ENCODE measurements at places on chromosomes 7 and 10. TPM values are rescaled to one million over a fixed set of nuclear protein-coding genes. Genes with fewer than 3 reads are reported as not detected.

DNA sequence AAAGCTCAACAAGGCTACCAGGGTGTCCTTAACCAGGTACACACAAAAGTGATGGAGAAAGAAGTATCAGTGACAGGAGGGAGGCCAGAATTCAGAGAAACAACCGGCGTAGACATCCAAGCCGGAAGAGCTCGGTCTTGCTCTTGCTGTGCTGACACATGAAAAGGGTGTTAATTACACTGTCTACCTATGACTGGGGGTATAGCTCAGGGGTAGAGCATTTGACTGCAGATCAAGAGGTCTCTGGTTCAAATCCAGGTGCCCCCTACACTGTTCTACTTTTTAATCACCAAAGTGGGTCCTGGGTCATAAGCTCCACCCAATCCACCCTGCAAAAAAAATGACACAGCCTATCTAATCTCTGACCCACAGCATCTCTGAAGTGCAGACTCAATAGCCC, 86.9 kb upstream of the ZNF746 start:
- no peak for DNase-seq

- peak; percentile 74 for DNase-seq
These were observed 95.8 kb upstream of the CACUL1 start for GRCh38 chr10:118850418-118851061.

GRCh38 chr7:80247144-80247543, 112.5 kb downstream of the GNAI1 start:
- DNase-seq: peak; percentile 15

DNA sequence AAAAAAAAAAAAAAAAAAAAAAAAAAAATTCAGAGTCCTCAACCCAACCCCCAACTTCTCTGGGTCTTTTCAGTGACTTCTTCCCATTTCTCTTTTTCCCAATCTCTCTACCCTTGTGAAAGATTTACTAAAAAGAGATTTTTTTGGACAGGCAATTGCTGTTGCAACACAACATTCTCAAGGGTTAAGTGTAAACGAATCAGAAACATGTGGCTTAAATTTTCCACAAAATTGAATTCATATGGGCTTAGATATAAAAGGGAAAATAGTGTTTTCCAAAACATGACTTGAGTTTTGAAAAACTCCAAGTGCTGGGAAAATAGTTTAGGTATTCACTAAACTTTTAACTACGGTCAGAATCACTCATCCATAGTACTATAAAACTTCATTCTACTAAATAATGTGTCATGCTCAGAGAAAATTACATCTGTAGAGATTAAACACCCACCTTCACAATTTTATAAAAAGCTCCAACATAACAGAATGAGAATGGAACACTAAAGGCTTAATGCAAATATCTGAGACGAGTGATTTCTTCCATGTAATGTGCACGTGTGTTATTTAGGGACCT, 643.1 kb downstream of the PARD3 start:
- no peak for DNase-seq

DNA sequence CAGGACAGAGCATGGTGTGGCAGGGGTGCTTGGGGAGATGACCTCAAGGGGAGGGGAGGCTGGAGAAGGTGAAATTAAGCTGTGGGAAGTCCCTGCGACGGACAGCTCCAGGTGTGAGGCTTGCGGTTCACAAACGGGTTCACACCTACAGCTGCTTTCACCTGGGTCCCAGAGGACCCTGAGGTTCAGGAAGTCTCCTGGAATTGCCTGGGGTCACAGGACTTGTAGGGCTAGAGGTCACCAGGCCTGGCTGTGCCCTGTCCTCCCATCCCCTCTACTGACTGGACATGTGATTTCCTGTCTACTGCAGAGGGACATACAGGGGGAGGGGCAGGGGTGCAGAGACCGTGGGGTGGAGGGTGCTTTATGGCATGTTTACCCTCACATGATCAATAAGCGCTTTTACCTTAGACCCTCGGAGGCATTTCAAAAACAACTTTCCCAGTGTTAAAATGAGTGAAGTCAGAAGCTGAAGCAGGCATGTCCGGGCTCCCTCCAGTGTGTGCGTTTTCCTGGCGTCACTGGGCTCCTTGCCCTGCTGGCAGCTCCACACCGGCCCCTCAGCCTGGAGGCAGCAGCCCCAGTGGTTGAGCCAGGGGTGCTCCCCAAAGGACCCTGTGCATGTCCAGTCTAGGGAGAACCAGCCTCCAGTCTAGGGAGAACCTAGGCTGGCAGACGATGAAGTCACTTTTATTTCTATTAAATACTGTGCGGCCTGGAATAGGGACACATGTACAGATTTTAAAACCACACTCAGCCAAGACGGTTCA, 66.6 kb upstream of the IGFBP3 start:
- DNase-seq: no peak

- peak; percentile 99 for DNase-seq
These were observed at the start of gene POLR3A for GRCh38 chr10:78029269-78030226. TSS of gene POLR3A (minus strand) at chr10:78029515. CDS start at chr10:78029407, 108 bp downstream.

- DNase-seq: no peak
These were observed 194.1 kb downstream of the CREB5 start for GRCh38 chr7:28606421-28606820.

- DNase-seq: no peak
These were observed 8.8 kb upstream of the GRB10 start for GRCh38 chr7:50791363-50791937.

DNA sequence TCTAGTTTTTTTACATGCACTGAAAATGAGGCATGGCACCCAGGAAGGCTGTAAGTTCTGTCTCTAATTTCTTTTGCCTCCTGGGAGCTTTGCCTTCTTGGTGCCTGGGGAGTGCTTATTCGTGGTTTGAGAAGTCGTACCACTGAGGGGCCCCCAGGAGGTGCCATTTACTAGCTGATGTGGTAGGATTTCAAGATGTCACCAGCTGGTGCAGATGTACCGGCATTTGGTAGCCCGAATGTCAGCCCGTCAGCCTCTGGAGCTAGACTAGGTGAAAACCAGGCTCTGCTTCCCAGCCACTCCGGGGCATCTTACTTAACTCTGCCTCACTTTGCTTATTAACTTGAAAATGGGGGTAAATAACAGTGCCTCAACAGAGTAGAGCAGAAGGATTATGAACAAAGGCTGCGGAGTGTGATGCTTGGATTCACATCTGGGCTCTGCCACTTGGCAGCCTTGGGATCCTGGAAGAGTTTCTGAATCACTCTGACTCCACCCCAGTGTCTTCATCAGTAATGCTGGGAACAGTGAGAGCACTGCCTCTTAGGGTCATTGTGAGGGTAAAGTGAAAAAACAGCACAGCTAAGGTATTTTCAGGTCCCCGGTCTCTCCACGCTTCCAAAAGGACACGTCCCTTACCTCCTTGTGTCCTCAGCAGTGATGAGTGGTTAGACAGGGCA, 31.4 kb upstream of the BTBD16 start:
- no peak for DNase-seq

GRCh38 chr7:79820387-79820786, 314.2 kb upstream of the GNAI1 start:
- DNase-seq: peak; percentile 27

DNA sequence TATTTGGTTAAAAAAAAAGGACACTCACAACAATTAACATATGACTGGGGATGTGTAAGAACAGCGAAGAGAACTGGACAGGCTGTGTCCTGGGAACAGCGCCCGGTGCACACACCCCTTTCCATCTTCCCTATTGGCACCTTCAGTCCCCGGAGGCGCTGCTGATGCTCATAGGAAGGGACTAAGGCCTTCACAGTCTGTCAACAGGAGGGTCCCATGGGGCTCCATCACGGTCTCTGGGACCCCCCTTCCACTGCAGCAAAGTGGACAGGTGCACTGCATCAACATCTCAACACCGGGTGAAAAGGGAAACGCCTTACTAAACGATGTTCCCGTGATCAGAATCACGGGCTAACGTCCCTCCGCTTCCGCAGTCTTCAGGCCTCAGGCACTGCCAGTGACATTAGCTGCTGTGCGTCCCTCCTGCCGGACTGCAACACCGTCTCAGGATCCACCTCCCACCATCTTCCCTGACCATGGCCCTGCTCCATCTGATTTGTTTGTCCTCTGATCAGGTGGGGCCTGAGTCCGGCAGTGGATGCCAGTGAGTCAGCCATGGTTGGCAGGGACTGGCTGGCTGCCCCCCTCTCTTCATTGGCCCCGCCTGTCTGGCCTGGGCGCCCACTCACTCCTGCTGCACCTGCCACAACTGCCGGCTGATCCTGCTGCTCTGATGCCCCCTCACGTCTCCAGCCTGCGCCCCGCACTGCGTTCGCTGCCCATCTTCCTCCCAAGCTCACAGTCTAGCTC, 614.7 kb downstream of the DNAJB6 start:
- no peak for DNase-seq

DNA sequence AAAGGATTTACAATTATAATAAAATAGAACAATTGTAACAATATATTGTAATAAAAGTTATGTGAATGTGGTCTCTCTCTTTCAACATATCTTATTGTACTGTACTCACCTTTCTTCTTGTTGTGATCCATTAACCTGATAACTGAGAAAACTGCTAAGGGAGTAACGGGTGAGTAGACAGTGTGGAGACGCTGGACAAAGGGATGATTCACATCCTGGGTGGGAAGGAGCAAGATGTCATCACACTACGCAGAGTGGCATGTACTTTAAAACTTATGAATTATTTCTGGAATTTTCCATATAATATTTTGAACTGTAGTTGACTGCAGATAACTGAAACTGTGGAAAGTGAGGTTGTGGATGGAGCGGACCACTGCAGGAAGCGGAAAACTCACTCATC, 91.2 kb upstream of the PLPP4 start:
- DNase-seq: peak; percentile 23

- no peak for DNase-seq
These were observed 4.1 kb downstream of the OR9A4 start for GRCh38 chr7:141920281-141920680.

DNA sequence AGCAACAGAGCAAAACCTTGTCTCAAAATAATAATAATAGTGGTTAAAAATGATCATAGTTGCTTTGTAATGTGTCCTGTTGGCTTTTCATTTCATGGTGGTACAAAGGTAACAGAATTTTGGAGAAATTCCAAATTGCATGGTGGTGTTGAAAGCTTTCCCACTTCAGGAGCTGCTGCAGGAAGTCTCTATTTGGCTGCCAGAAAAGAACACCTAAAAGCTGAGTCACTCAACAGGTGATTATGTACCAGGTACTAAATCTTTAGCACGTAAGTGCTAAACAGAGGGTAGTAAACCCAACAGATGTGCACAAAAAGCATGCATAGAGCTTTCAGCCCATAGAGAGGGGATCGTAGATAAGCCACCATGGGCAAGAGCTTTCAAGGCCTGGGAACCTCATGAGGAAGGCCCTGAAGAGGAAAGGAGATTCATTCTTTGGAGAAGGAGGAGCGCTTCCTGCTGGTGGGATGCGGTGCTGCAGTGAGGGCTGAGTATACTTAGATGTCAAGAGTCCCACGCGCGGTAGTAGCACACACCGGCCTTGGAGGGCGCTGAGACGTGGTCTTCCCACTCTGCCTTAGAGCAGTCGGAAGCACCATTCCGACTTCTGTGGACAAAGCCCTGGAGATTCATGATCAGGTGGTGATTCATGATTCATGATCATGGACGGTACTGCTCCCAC, 118.7 kb downstream of the RALA start:
- DNase-seq: no peak

GRCh38 chr7:37694208-37695094, 10.9 kb downstream of the GPR141 start:
- no peak for DNase-seq

GRCh38 chr7:50119815-50120637, 27.0 kb upstream of the ZPBP start:
- DNase-seq: peak; percentile 1

GRCh38 chr7:4849390-4849789, 12.4 kb downstream of the PAPOLB start:
- DNase-seq: peak; percentile 57

GRCh38 chr7:15439853-15440252, 122.0 kb downstream of the AGMO start:
- no peak for DNase-seq

GRCh38 chr10:1643161-1643907, 94.0 kb downstream of the ADARB2 start:
- no peak for DNase-seq

DNA sequence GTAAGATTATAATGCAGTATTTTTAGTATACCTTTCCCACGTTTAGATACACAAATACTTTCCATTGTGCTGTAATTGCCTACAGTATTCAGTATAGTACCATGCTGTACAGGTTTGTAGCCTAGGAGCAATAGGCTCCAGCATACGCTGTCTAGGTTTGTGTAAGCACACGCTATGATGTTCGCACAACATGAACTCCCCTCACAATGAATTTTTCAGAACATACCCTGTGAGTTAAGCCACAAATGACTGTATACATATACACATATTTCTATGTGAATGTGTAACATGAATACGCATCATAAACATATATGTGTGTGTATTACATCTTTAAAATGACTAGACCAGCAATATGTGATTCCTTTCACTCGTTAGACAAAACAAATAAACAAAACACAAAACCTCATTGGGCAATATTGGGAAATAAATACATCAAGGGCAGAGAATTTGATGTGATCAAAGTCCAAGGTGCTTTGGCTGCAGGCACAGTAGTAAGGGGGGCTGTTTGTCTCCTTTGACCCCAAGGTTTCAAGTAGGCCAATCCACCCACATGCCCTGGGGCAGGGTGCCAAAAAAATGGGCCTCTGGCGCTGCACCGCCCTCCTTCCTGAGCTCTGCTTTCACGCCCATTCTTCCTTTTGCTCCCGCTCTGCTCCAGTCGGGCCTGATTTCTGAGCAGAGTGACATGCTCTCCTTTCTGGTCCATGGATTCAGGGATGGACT, 33.9 kb downstream of the CHN2 start:
- no peak for DNase-seq

DNA sequence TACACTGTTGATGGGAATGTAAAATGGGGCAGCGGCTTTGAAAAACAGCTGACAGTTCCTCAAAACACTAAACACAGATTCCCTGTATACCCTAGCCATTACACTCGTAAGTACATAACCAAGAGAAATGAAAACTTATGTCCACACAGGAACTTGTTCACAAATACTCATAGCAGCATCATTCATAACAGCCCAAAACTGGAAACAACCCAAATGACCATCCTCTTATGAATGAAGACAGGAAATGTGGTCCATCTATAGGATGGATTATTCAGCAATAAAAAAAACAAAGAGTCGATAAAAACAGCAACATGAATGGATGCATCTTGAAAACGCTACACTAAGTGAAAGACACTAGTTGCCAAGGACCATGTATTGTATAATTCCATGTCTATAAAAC, 23.7 kb downstream of the NMT2 start:
- DNase-seq: peak; percentile 24

- no peak for DNase-seq
These were observed 580.5 kb downstream of the NXPH1 start for GRCh38 chr7:9013940-9014339.

- DNase-seq: no peak
These were observed 422.0 kb downstream of the PLXNA4 start for GRCh38 chr7:132154248-132154647.

The MNX1 gene
- total RNA-seq: not detected

The NUDT1 gene
- 4.8 TPM for total RNA-seq

The TRIM50 gene
- not detected for total RNA-seq

The WDR86 gene
- total RNA-seq: not detected

The HOXA2 gene
- 0.20 TPM for total RNA-seq

The CALHM3 gene
- not detected for total RNA-seq

The STRIP2 gene
- total RNA-seq: 2.6 TPM

The PBLD gene
- 3.5 TPM for total RNA-seq
